ENCODE measurements at places on chromosomes 11 and 22. TPM values are rescaled to one million over a fixed set of nuclear protein-coding genes. Genes with fewer than 3 reads are reported as not detected.

- ATAC-seq = peak; percentile 45
These were observed 36.9 kb downstream of the PTPRJ start for GRCh38 chr11:48017105-48017830.

GRCh38 chr11:86144846-86145245 is 76.0 kb upstream of the PICALM start:
- no peak for ATAC-seq

Gene MTMR2
- 33.9 TPM for total RNA-seq

Gene CCDC87
- total RNA-seq = 0.69 TPM

Gene NLRP6
- not detected for total RNA-seq

- peak; percentile 25 for ATAC-seq
These were observed 101.8 kb downstream of the USP35 start for GRCh38 chr11:78290293-78291176.

GRCh38 chr22:50584106-50585096 is 1.8 kb upstream of the CHKB start:
- no peak for ATAC-seq

DNA sequence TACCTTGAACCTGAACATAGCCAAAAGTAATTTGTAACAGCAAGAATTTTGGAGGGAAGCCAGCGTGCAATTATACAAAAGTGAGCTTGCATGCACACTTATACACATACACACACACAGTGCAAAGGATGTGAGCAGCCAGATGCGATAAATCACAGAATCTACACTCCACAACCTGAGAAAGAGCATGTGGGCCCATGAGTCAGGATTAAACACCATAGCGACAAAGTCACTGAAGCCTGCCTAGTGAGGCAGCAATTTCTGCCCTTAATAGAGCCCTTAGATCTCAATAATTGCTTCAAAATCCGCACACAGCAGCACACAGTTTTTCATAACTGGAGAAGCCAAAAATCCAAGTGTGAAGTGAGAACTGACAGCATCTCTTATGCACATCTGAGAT is 42.6 kb upstream of the TEAD1 start:
- ATAC-seq = no peak
